ENCODE measurements at places on chromosomes 13 and 19. TPM values are rescaled to one million over a fixed set of nuclear protein-coding genes. Genes with fewer than 3 reads are reported as not detected.

GRCh38 chr19:38395381-38396114 lies 7.1 kb downstream of the SPRED3 start:
- peaks cover 5% of the 10 kb centered on the region for H3K36me3 ChIP-seq
- H3K27me3 ChIP-seq = peaks cover 16% of the 10 kb centered on the region
- H3K27ac ChIP-seq = peak overlapping the region; percentile 56
- peaks cover 18% of the 10 kb centered on the region for H3K4me1 ChIP-seq
- peak; percentile 54 for DNase-seq

ZNF285 gene
- 1.7 TPM for total RNA-seq

DNA sequence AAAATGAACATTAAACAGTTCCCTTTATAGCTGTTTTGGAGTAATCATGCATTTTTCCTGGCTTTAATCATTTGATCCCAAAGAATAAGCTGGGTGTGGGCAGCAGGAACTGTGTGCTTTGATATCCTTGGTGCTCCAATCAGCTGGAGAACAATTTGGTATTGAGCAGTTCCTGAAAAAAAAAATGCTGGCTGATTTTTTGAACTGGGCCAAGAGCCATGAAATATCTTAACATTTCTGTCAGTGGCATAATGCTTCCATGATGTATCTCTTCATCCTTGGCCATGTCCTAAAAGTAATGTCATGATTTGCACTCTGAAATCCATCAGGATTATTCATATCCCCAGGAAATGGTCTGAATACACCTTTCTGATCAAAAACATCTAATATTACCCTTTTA lies 134.7 kb downstream of the LHFPL6 start:
- H3K27me3 ChIP-seq = peaks cover 11% of the 10 kb centered on the region
- H3K4me1 ChIP-seq = no peaks in the 10 kb centered on the region
- DNase-seq = no peak
- no peaks in the 10 kb centered on the region for H3K36me3 ChIP-seq
- no peak overlapping the region for H3K4me3 ChIP-seq
- no peak overlapping the region for H3K27ac ChIP-seq

CYP2F1 gene
- total RNA-seq = not detected

GRCh38 chr19:29833614-29834261 lies 21.9 kb downstream of the CCNE1 start:
- DNase-seq = no peak
- H3K27me3 ChIP-seq = no peaks in the 10 kb centered on the region
- H3K4me3 ChIP-seq = no peak overlapping the region
